RKO (cell line): ENCODE measurements at places on chromosomes 1 and 21.
A peak's percentile ranks its signal among the peaks of the same experiment; 100 is the strongest.

DNA sequence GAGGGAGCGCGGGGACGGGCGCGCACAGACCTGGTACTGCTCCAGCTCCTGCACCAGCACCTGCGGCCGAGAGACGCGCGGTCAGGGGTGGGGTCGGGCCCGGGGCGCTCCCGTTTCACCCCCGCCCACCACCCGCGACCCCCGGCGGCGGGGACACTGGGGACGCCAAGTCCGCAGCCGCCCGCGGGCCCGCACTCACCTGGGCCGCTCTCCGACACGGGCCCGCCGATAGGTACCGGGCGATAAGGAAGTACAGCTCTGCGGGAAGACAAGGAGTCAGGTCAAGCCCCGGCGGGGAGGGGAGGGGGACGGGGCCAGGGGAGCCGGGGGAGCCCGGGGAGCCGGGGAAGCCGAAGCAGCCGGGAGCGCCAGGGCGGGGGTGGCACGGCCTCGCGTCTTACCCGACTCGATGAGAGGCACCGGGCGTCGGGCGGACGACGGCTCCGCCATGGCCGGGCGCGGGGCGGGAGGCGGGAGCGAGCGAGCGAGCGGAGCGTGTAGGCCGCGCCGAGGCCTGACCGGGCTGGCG lies 326 bp downstream of the BRWD1 start:
- no peak for DNase-seq

GRCh38 chr1:229860926-229861325 lies 206.1 kb upstream of the GALNT2 start:
- DNase-seq = no peak

GRCh38 chr21:38300141-38300578 lies 43.4 kb downstream of the KCNJ15 start:
- no peak for DNase-seq

DNA sequence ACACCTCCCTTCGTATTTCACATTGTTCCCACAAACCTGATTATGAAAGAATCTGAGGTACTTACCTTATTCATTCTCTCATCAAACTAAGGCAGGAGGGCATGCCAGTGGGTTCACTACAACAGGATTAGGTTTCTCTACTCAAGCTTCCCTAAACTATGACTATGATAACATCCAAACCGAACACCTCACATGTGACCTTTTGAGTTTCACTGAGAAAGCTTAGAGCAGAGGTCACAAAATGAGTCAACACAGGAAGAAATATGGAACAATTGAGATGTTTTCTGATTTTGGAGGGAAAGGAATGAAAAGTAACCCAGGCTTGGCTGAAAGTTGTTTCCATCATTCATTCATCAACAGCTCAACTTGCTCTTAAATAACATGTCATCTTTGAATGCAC lies 24.1 kb downstream of the UBR4 start:
- no peak for DNase-seq

GRCh38 chr21:42447182-42447581 lies 43.5 kb downstream of the UBASH3A start:
- DNase-seq = no peak

DNA sequence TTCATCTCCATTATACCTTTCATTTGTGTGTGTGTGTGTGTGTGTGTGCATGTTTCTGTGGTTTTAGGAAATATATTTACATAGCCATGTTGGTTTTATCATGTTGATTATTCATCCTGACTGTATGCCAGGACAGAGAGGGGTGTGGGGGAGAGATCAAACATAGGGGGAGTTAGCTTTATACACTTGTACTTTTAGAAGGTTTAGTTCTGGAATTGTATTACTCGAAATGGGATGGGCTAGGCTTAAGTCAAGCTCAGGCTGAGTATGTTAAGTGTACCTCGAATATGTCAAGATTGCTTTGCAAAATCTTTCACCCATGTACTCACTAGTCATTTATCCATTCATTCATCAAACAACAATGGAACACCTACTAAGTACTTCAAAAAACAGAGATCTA lies 123.3 kb downstream of the HMCN1 start:
- DNase-seq = no peak

GRCh38 chr21:31117128-31117916 lies 79.0 kb upstream of the KRTAP19-8 start:
- DNase-seq = peak; percentile 62

DNA sequence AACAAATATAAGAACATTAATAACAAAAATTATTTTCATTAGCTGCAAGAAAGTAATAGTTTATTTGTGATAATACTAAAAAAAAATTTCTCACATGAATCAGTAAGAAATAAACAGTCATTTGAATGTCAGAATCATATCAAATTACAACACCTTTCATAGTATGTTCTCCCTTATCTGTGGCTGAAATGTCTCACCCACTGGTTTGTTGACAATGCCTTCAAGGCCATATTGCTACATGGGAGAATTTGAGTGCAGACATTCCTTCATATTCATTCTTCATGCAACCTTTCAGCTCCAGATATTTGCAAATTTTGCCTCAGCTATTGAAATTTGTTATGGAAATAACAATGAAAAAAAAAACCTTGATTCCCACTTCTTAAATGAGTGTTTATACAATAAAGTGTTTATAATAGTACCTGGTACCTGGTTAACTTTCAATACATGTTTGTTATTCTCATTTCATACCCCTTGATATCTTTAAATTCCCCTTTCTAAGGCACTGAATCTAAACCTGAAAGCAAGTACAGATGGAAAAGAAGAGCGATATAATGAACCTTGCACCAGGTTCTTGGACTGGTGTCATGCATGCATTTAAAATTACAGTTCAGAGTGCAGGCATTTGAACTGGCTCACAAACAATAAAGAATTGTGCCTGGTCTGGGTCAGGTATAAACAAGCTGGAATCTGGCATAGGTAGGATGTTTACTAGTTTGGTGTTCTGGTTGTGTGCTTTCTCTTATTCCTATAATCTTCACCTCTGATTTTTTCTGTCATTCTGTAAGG lies 242.2 kb upstream of the ADGRL2 start:
- no peak for DNase-seq

DNA sequence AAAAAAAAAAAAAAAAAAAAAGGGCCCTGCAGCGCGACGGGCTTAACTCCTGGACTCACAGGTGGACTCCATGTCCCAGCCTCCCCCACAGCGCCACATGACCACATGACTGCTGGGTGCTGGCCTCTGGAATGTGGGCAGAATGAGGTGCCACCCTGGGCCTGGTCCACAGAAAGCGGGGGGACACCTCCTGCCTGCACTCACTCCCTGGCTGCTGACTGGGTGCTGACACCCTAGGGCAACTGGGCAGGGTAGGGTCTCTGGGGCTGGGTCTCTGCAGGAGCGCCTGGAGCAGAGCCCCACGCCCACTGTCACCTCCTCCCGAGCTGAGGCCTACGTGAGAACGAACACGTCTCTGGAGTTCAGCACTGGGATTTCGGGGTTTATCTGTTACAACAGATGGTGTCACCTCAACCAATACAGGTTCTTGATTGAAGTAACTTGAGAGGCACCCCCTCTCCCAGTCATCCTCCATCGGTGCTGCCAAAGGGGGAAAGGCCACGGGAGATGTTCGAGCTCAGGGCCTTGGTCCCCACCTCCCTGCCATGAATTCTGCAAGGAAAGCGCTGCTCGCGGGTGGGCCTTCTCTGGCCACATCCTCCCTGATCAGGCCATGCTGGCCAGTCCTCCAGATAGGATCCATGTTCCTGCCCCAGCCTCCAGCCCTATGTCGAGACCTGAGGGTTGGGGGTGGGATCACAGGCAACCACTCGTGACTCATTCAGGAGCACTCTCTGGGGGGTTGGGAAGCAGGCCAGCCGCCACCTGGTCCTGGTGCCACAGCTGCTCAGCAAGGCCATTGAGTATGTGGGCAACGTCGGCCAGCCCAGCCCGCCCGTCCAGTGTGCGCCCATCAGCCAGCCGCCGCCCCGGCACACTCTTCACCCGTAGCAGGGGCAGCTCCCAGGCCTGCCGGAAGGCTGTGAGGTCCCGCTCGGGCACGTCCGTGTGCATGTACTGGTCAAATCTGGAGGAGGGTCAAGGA lies 5.4 kb downstream of the CPLANE2 start:
- DNase-seq = no peak

- DNase-seq = peak; percentile 19
Measured at GRCh38 chr1:177928194-177928593, 41.7 kb downstream of the SEC16B start.

DNA sequence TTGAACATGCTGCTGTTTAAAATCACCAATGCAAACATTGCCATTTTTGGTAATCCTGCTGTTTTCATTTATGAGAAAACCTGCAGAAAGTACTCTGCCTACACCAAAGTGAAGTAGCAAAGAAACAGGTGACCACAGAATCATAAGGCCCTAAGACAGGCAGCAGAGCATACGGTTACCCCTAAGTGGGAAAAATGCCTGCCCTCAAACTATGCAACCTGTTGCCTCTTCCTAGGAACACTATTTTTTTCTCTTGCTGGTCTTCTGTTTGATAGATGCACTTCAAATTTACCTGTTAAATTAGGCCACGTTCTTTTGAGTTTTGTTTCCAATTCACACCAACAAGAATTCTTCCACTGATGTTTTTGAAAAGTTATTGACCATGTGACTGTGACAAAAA lies 89.5 kb upstream of the RAB4A start:
- DNase-seq = no peak

DNA sequence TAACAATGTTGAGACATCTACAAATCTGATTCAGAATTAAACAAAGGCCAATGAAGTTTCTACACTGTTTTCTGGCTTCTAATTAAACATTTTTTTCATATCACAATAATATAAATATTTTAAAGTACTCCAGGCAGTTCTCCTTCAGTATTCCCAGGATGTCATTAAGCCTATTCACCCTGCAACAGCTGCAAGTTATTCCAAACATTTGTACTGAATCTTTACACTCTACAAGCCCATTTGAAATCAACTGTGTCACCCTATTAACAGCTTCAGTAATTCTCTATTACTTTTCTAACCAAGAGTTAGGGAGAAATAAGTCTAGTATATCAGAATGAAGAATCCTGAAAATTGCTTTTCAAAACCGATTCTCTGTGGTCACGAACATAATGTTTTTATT lies 124.6 kb downstream of the OLFML2B start:
- DNase-seq = no peak

DNA sequence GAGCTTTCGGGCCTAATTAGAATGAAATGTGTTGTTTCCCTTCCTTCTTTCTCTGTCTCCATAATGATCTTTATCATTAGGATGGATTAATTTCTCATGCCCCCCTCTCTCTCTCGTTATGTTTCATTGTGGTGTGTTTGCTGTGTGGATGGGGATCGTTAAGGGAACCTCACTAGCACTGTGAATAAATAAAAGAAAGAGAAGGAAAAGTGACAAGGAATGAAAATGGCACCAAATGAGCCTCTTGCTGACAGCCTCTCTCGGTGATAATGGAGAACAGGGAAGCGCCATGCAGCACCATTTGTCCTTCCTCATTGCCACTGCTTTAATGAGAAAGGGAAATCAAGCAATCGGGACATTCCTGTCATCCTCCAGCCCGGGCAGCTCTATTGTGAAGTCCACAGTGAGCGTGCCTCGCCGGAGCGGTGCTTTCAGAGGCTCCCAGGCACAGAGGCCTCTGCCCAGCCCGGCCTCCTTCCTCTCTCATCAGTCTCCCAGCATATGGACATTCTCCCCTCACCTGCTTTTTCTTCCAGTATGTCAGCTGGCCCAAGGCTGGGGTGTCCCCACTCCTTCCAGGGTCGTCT lies 265.7 kb upstream of the TMEM51 start:
- DNase-seq = no peak

DNA sequence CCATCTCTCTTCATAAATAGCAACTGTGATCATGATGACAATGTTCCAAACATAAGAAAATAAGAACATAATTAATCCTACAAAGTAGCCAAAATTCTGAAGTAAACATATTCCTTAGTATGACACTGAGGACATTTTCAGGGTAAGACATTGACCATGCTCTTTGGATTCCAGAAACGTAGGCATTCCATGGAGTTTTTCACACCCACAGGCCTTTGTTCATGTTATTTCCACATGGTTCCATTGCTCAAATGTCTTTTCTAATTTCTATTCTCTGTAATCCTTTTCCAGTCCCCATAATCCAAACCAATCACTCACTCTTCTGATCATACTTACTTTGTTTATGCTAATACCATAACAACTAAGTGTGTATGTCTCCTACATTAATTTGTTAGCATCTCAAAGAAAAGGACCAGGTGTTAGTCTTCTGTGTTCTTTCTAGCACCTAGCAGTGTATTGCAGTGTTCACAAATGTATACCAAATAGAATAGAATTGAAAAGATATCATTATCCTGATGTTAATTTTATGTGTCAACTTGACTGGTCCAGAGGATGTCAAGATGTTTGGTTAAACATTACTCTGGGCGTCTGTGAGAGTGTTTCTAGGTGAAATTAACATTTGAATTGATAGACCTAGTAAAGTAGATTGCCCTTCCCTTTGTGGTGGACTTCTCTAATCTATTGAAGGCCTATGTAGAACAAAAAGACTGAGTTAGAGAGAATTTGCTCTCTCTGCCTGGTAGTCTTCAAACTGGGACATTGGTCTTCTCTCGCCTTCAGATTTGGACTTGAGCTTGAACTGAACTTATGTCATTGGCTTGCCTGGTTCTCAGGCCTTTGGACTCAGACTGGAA lies 516.6 kb downstream of the PTPRC start:
- DNase-seq = no peak
